ENCODE measurements at places on chromosomes 1 and 21.

- DNase-seq, result no peak
Measured at GRCh38 chr1:73066866-73067265, 784.5 kb upstream of the NEGR1 start.

DNA sequence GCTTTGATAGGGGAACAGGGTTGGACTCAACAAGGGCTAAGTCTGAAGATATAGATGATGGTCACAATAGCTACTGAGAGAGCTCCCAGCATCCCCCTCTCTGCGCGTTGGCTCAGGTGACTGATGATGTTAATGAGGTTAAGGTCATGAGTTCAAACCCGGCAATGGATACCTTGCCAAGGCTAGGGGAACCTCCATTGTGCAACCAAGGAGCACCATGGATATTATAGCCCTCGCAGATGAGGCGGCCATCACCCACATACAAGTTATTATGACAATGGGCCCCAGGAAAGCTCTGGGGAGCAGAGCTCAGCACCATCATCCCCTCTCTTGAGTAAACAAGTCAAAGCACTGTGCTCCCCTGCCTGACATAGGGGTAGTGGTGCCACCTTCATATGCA, 8.2 kb downstream of the KCNA2 start:
- DNase-seq, result no peak

- DNase-seq, result no peak
Measured at GRCh38 chr1:231972111-231972445, 345.5 kb downstream of the DISC1 start.

- no peak for DNase-seq
Measured at GRCh38 chr21:42417533-42417932, 13.8 kb downstream of the UBASH3A start.

- no peak for DNase-seq
Measured at GRCh38 chr21:44708213-44708865, 3.0 kb downstream of the TSPEAR start.

Measured in fibroblast of skin of back (primary cell).